ENCODE measurements at places on chromosomes 1 and 21. TPM values are rescaled to one million over a fixed set of nuclear protein-coding genes. Genes with fewer than 3 reads are reported as not detected.

KIF2C gene
- total RNA-seq: 3.5 TPM

COPA gene
- total RNA-seq: 193 TPM

DNA sequence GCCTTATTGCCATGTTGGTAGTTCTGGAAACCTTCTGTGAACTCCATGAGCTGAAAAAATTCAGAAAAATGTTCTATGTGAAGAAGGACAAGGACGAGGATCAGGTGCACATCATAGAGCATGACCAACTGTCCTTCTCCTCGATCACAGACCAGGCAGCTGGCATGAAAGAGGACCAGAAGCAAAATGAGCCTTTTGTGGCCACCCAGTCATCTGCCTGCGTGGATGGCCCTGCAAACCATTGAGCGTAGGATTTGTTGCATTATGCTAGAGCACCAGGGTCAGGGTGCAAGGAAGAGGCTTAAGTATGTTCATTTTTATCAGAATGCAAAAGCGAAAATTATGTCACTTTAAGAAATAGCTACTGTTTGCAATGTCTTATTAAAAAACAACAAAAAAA, 57.4 kb downstream of the KCNK1 start:
- no peak overlapping the region for H3K27ac ChIP-seq
- no peak for DNase-seq
- no peaks in the 10 kb centered on the region for H3K27me3 ChIP-seq

GRCh38 chr1:25727635-25728286, 72.2 kb upstream of the SELENON start:
- DNase-seq: peak; percentile 76
- no peaks in the 10 kb centered on the region for H3K27me3 ChIP-seq
- no peaks in the 10 kb centered on the region for H3K4me1 ChIP-seq
- H3K36me3 ChIP-seq: no peaks in the 10 kb centered on the region

DNA sequence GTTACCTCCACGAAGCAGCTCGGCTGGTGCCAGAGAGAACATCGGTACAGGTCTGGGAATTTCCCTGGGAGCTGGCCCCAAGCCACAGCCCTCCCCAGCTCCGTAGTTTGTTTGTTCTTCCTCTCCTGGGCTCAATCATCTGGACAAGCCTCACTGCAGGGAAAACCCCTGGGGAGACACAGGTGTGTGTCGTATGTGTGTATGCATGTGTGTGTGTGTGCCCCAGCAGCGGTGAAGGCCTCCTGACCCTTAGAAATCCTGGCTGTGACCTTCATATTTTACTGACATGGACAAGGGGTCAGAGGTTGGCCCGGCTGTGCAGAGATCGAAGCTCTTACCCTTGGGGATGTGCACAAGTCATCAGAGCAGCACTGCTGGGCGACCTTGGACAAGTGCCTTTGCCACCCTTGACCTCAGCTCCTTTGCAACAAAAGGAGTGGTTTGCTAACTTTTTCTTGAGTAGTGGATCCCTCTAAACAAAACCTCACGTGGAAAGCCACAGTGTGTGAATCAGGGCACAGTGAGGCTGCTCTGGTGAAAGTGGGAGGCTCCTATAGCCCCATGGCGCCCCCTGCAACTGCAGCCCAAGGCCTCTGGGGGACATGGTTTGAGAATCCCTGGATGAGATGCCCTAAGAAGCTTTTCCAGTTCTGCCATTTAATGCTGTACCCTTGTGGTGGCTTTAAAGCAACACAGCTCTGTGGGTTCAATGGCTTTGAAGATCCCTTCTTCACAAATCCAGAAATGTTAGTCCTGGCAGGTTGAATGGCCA, 12.3 kb upstream of the IL22RA1 start:
- H3K27me3 ChIP-seq: no peaks in the 10 kb centered on the region
- H3K4me1 ChIP-seq: no peaks in the 10 kb centered on the region
- H3K27ac ChIP-seq: no peak overlapping the region
- no peak overlapping the region for H3K4me3 ChIP-seq
- DNase-seq: no peak

- H3K27ac ChIP-seq: no peak overlapping the region
- no peak overlapping the region for H3K4me3 ChIP-seq
- H3K36me3 ChIP-seq: no peaks in the 10 kb centered on the region
- DNase-seq: no peak
- no peaks in the 10 kb centered on the region for H3K4me1 ChIP-seq
These were observed 1010.3 kb downstream of the AMY1C start for GRCh38 chr1:104760017-104760416.
